Naive thymus-derived CD4-positive, alpha-beta T cell (primary cell): ENCODE measurements at places on chromosomes 7 and 10. TPM values are rescaled to one million over a fixed set of nuclear protein-coding genes. Genes with fewer than 3 reads are reported as not detected.

- no peak overlapping the region for H3K4me3 ChIP-seq
- no peaks in the 10 kb centered on the region for H3K4me1 ChIP-seq
- no peak overlapping the region for H3K27ac ChIP-seq
- no peak for DNase-seq
Observed at GRCh38 chr10:71359364-71360046, 37.2 kb upstream of the CDH23 start.

DNA sequence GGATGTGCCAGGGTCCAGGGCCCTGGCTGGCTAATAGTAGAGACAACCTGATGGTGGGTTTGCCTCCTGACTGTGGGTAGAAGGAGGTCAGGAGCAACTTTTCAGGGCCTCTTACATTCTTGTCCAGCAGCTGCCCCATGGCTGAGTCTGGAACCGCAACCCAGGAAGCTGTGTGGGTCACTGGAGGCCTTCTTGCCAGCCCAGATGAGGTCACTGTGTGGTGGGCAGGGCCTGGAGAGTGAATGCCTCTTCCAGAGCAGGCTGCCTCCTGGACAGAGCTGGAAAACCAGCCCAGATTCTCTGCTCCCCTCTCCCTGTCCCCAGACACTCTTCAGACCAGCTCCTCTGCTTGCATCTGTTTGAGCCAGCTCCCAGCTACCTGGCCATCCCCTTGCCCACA is 43.5 kb upstream of the LEP start:
- no peak for DNase-seq
- H3K4me3 ChIP-seq = no peak overlapping the region
- H3K27ac ChIP-seq = no peak overlapping the region
- H3K27me3 ChIP-seq = no peaks in the 10 kb centered on the region

DNA sequence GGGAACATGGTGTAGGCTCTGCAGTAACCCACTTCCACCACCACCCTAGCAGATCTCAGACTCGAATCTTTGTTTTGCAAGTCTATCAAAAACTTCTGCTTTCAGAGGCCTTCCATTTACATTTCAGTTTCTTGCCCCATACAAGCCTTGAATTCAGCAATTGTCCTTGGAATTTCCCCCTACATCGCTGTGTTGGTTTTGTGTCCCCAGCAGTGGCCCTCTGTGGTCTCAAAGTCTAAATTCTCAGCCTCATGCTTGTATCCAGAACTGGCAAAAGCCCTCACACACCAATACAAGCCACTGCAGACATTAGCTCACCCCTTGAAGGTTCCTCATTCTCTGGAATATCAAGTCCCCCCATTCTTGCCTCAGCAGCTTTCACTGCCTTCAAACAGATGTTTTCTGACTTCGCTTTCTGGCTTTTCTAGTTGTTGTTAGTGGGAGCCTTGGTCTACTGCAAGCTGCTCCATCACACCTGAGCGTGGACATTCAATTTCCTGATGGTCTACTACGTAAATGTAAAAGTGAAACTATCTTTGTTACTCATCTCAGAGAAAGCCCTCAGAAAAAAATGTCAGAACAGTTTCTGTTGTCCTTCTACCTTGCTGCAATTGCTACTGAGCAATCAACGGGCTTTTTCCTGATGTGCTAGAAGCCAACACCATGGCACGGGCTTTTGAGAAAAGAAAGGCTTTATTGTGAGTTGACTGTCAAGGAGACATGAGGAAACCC is 1.8 kb upstream of the NUB1 start:
- H3K36me3 ChIP-seq = no peaks in the 10 kb centered on the region
- no peaks in the 10 kb centered on the region for H3K27me3 ChIP-seq
- peak overlapping the region; percentile 88 for H3K27ac ChIP-seq
- peak; percentile 33 for DNase-seq
- peak overlapping the region; percentile 4 for H3K4me3 ChIP-seq
- H3K4me1 ChIP-seq = peaks cover 21% of the 10 kb centered on the region

CYP3A7 gene
- total RNA-seq = not detected

DNA sequence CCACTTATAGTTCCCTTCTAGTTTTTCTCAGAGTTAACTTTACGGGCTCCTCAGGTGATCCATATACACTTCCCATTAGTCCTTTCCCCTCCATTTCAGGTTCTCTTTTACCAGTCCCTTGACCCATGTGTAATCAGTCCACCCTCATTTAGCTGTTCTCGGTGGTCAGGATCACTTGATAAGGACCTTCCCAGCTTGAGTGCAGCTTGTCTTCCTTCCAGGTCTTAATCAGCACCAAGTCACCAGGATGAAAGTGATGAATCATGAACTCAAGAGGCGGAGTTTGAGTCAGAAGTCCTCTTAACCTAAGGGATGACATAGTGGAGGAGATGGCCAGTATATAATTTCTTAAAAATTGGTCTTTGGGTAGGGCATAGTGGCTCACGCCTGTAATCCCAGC is 63.1 kb upstream of the CNTNAP2 start:
- no peaks in the 10 kb centered on the region for H3K36me3 ChIP-seq
- H3K4me3 ChIP-seq = no peak overlapping the region
- H3K27ac ChIP-seq = no peak overlapping the region
- no peaks in the 10 kb centered on the region for H3K27me3 ChIP-seq

GRCh38 chr7:30040938-30041337 is 12.7 kb downstream of the PLEKHA8 start:
- H3K36me3 ChIP-seq = no peaks in the 10 kb centered on the region
- H3K4me1 ChIP-seq = peaks cover 10% of the 10 kb centered on the region
- no peaks in the 10 kb centered on the region for H3K27me3 ChIP-seq
- no peak for DNase-seq
- H3K27ac ChIP-seq = no peak overlapping the region
- H3K4me3 ChIP-seq = no peak overlapping the region

CDNF gene
- total RNA-seq = 0.97 and 1.0 TPM in 2 replicates

GPR146 gene
- 14.4 and 15.9 TPM in 2 replicates for total RNA-seq

DNA sequence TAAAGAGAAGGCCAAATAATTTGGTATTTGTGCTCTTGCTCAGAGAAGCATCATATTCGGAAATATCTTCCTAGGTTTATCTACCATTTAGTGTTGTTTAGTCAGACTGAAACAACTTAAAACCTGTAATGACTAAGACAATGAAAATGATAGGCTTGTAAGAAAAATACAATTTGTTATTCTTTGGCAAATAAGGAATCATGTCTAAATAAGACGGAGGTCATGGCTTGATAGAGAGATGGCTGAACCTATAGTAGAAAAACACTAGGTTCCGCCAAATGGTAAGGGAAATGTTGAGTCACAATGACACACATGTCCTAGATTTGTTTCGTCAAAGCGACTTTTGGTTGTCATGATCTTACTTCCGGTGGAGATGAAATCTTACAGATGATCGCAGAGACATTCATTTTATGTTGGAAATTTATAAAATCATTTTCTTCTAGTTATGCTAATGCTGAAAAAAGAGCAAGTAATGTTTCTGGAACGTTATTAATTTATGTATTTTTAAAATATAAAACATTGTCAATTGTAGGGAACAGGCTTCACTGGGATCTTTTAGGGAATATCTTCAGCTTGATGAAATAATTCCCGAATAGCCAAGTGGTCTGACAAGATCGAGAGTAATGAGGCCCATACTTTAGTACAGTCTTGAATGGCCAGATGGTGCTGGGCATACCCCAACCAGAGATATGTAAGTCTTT is 1.0 kb downstream of the SRGN start:
- peak overlapping the region; percentile 97 for H3K27ac ChIP-seq
- H3K36me3 ChIP-seq = no peaks in the 10 kb centered on the region
- DNase-seq = peak; percentile 83
- peaks cover 33% of the 10 kb centered on the region for H3K4me1 ChIP-seq
- H3K4me3 ChIP-seq = peak overlapping the region; percentile 84

DNA sequence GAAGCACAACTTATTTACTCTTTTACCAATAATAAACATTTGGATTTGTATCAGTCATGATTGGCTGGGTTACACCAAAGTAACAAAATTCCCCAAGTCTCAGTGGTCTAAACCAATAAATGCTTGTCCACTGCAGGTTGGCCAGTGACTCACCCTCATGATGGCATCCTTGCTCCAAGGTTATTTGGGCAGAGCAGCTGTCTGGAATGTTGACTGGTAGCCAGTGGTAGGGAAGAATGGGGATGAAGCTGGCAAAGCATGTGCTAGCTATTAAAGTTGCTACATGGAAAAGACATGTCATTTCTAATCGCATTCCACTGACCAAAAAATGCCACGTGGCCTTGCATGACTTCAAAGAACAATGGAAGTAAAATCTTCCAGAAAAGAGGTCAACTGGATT is 1168.7 kb upstream of the CELF2 start:
- DNase-seq = no peak
- H3K4me3 ChIP-seq = no peak overlapping the region
- H3K27me3 ChIP-seq = no peaks in the 10 kb centered on the region

NUTM2D gene
- total RNA-seq = 5.4 TPM

- no peaks in the 10 kb centered on the region for H3K27me3 ChIP-seq
- DNase-seq = no peak
- H3K36me3 ChIP-seq = no peaks in the 10 kb centered on the region
- H3K4me1 ChIP-seq = no peaks in the 10 kb centered on the region
- H3K27ac ChIP-seq = no peak overlapping the region
Observed at GRCh38 chr10:96747734-96748550, 27.6 kb upstream of the PIK3AP1 start.

GRCh38 chr10:114517368-114518250 is 113.3 kb upstream of the AFAP1L2 start:
- no peak for DNase-seq
- H3K4me1 ChIP-seq = peaks cover 25% of the 10 kb centered on the region

GRCh38 chr10:52740913-52741675 is 31.5 kb downstream of the MBL2 start:
- H3K36me3 ChIP-seq = no peaks in the 10 kb centered on the region
- DNase-seq = peak; percentile 2
- H3K27ac ChIP-seq = no peak overlapping the region
- H3K4me3 ChIP-seq = no peak overlapping the region
- H3K27me3 ChIP-seq = no peaks in the 10 kb centered on the region
- H3K4me1 ChIP-seq = no peaks in the 10 kb centered on the region

GRCh38 chr10:127889605-127890195 is 3.0 kb downstream of the CLRN3 start:
- no peaks in the 10 kb centered on the region for H3K36me3 ChIP-seq
- no peaks in the 10 kb centered on the region for H3K4me1 ChIP-seq
- DNase-seq = no peak
- no peak overlapping the region for H3K27ac ChIP-seq
- no peak overlapping the region for H3K4me3 ChIP-seq
- no peaks in the 10 kb centered on the region for H3K27me3 ChIP-seq

- no peak for DNase-seq
- no peaks in the 10 kb centered on the region for H3K36me3 ChIP-seq
- H3K4me3 ChIP-seq = no peak overlapping the region
- no peaks in the 10 kb centered on the region for H3K27me3 ChIP-seq
- no peak overlapping the region for H3K27ac ChIP-seq
Observed at GRCh38 chr10:97184971-97185325, 811 bp downstream of the SLIT1 start.

- peaks cover 21% of the 10 kb centered on the region for H3K4me1 ChIP-seq
- DNase-seq = peak; percentile 84
- no peaks in the 10 kb centered on the region for H3K36me3 ChIP-seq
- H3K27me3 ChIP-seq = no peaks in the 10 kb centered on the region
- H3K4me3 ChIP-seq = peak overlapping the region; percentile 63
Observed at GRCh38 chr10:110209454-110209925, 2.1 kb downstream of the MXI1 start.

GRCh38 chr10:132939957-132940790 is 2.2 kb downstream of the CFAP46 start:
- no peaks in the 10 kb centered on the region for H3K36me3 ChIP-seq
- H3K27me3 ChIP-seq = no peaks in the 10 kb centered on the region

DNA sequence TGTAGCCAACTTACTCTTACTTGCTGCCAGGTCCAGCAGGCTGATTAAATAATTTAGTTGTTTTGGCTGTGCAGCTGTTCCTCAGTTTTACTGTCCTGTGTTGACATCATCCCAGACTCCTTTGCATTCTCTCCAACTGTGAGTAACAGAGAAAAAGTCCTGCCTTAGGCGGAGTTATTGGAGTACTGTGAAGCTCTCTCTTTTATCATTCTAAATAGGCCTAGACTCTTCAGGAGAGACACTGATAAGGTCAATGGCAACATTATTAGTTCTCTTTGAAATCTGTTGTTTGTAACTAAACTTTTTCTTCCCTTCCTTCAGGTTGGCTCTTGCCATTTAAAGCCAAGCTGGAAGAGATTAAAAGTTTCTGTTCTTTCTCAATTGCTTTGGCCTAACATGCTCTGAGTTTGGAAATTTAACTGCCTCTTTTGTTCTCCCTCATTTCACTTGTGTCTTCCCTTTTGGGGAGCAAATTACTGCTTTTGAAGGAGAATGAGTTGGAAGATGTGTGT is 215.7 kb upstream of the CSTF2T start:
- H3K4me1 ChIP-seq = no peaks in the 10 kb centered on the region
- no peaks in the 10 kb centered on the region for H3K36me3 ChIP-seq
- no peaks in the 10 kb centered on the region for H3K27me3 ChIP-seq
- no peak overlapping the region for H3K27ac ChIP-seq

RADIL gene
- not detected for total RNA-seq

DNA sequence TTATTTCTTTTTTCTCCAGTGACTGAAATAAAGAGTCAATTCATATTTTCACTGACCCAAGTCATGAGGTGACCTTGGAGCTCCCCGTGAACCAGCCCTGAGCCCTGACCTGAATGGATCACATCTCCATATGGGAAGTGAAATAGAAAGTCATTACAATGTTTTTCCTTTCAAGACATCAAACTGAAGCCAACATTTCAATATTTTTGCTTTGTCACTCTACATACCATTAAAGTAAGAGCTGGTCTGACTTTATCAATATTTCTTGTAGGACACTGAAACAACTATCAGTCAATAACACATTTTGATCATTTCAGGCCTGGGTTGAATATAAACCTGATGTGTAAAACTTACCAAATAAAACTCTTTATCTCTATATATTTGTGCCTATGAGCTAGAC is 249.8 kb upstream of the PHF14 start:
- no peak overlapping the region for H3K4me3 ChIP-seq
- H3K36me3 ChIP-seq = no peaks in the 10 kb centered on the region
- H3K4me1 ChIP-seq = no peaks in the 10 kb centered on the region
- no peaks in the 10 kb centered on the region for H3K27me3 ChIP-seq
- DNase-seq = no peak

NKX2-3 gene
- total RNA-seq = not detected

DNA sequence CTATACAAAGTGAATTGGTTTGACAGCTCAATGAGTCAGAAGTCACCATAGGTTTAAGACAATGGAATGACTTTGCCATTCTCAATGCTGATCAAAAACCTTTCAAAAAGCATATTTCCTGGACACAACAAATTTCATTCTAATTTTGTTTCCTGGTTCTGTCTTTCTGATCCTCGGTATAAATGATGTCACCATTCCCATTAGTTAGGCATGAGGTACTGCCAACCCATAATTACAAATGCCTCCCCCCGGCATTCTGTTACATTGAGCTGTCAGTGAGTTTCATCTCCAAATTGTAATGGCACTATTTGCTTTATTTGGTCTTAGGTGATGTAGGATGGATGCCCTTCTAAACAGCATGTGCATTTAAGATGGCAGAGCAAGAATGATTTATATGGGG is 81.7 kb upstream of the NFE2L3 start:
- DNase-seq = no peak
- no peaks in the 10 kb centered on the region for H3K36me3 ChIP-seq
- H3K4me3 ChIP-seq = no peak overlapping the region
- no peak overlapping the region for H3K27ac ChIP-seq

GJC3 gene
- 0.41 TPM in 1 of 2 replicates, not detected in the other for total RNA-seq
